ENCODE measurements at places on chromosomes 12 and 14.

DNA sequence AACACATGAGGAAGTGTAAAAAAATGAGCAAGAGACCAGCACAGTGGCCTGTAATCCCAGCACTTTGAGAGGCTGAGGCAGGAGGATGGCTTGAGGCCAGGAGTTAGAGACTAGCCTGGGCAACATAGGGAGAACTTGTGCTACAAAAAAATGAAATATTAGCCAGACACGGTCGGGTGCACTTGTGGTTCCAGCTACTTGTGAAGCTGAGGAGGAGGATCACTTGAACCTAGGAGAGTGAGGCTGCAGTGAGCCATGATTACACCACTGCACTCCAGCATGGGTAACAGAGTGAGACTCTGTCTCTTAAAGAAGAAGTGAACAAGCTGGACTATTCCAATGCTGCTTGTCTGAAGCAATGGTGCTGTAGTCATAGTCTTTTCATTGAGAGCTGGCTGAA is 36.3 kb upstream of the MAP3K9 start:
- no peak for DNase-seq

- DNase-seq, result no peak
Measured at GRCh38 chr14:90520326-90520725, 123.5 kb downstream of the CALM1 start.

DNA sequence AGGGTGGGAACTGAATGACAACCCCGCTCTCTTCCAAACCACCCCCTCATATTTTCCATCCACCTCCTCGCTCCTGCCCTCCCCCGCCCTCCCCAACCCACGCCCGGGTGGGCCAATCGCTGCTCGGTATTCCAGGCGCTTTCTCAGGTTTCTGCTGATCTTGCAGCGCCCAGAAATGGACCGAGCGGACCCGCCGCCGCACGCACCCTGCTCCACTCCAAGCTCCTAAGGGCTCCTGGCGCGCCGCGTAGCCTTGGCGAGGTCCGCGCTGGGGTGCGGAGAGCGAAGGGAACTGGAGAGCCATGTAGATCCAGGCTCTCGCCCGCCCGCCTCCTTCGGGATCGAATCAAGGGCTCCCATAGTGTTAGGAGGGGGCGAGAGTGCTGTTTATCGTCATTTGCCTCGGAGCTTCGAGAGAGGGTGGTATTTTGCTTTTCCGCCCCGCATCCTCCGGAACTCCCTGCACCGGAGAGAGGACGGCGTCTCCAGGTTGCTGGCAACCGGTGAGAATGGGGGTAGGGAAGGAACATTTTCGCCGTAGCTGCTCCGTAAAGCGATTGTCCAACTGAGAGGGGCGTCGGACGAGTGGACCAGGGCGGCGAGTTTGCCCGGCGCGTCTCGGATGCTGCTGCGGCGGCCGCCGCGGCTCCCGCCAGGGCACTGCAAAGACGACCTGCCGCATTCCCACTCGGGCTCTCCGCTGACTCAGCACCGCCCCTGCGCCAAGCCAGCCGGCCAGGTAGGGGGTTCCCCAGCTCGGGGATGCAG is at the start of gene KCNA1:
TSS of gene KCNA1 (plus strand) at position 172 of the 768 bp plus-strand sequence. CDS start 1,474 bp downstream, outside the sequence.
- DNase-seq, result no peak

GRCh38 chr14:92675976-92676375 is 72.5 kb downstream of the LGMN start:
- no peak for DNase-seq

DNA sequence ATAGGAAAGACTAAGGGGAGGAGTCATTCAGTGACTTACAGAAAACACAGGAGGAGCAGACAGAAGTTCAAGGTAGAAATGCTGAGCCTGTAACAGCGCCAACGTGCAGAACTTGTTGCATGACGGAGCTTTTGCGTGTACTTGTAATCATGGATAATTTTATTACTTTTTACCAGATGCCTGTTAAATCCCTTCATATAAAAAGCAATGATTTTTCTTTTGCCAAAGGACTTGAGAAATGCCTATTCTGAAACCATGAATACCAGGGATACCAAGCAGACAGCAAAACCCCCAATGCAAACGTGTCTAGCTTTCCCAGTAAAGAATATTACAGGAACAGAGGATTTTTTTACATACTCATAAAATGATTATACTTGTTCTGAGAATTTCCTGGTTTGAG is 163.6 kb upstream of the GSC start:
- no peak for DNase-seq

GRCh38 chr12:77049767-77050353 is 15.5 kb downstream of the E2F7 start:
- no peak for DNase-seq

DNA sequence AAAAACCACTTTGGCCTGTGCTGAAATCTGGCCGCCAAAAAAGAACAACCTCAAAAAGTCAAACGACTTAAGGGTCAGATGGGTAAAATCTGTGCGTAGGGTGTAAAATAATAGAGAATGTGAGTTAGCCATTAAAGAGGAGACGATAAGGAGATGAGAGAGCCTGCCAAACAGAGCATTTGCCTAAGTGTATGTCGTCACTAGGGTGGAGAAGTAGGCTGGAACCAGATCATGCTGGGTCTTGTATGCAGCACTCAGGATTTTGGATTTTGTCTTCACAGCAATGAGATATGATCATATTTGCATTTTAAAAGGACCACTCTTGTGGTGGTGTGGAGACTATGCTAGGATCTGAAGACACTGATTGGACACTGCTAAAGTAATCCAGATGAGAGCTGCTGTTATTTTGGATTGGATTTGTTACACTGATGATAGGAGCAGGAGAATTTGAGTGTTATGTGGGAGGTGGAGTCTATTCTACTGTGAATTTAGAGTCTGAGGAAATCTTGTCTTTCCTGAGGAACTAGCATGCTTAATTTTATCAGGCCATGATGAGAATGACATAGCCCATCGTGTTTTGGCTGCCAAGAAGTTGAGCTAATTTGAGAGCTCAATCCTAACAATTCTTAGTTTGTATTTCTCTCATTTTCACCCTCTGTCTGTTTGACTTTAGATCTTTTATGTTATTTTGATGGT is 24.8 kb upstream of the DBX2 start:
- DNase-seq, result no peak

DNA sequence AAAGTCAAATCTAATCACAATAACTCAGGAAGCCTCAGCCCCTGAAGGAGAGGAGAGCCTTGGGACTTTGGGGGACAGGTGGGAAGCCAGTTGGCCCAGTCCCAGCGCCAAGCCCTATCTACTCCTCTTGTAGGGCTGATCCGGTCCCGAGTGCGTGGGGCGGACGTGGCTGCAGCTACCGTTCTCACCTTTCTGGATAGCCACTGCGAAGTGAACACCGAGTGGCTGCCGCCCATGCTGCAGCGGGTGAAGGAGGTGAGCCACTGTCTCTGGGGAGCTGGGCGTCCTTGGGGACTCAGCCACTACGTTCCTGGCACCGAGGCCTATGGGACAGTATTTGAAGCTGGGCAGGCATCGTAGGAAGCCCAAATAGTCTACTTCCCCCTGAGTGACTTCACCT is 68.4 kb downstream of the GALNT16 start:
- no peak for DNase-seq

GRCh38 chr12:101859664-101860607 is 17.4 kb upstream of the DRAM1 start:
- DNase-seq, result no peak
